ENCODE measurements at places on chromosomes 6 and 20.

- DNase-seq, result no peak
These were observed 121.6 kb downstream of the ADGRB3 start for GRCh38 chr6:68756454-68757375.

DNA sequence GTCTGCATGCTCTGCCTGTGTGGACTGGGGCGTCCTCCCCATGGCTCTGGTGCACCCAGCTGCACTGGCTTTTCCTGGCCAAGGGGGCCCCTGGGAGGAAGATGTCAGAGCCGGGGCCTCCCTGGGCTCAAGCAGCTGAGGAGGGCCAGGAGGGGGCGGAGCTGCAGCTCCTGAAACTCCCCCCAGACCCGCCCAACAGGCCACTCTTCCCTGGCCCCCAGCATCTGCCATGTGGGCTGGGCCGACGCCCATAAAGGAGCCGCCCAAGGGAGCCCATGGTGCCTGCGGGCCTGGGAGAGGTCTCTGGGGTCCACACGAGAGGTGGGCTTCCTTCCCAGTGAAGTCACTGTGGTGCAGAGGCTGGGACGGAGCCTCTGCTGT lies 4.0 kb downstream of the RBBP8NL start:
- no peak for DNase-seq

GRCh38 chr6:152680151-152680550 lies 17.5 kb upstream of the MYCT1 start:
- no peak for DNase-seq

- DNase-seq, result no peak
These were observed 738.1 kb downstream of the HDGFL1 start for GRCh38 chr6:23307516-23307915.

DNA sequence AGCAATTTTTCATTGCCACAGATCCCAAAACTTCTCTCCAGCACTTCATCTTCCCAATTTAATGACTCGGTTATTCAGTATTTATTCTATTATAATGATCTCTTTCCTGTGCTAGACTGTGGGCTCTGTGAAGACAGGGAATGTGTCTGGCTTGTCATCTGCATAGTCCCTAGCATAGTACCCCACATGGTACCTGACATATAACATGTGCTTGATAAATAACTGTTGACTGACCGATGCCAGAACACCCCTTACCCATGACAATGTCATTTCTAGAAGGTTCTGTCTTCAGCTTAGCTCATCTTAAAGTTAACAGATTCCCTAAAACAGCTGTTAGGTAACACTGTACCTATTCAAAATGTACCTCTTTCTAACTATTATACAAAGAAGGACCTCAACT lies 3.6 kb downstream of the PXMP4 start:
- DNase-seq, result no peak

DNA sequence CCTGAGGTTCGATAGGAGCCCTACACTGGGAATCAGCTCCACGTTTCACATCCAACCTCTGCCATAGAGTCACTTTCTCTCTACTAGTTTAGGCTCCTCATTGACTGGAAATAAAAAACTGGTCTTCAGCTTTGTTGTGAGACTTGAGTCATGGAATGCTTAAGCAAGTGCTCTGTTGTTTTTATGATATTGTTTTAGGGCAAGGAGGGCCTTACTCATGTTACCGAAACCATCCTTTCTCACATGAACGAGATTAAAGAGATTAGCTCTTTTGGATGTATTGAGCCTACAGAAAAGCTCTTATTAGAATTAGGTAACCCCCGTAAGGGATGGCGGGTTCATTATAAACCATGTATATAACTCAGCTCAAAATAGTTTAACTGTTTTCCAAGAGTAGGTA lies 6.9 kb upstream of the MOCS1 start:
- DNase-seq, result no peak

DNA sequence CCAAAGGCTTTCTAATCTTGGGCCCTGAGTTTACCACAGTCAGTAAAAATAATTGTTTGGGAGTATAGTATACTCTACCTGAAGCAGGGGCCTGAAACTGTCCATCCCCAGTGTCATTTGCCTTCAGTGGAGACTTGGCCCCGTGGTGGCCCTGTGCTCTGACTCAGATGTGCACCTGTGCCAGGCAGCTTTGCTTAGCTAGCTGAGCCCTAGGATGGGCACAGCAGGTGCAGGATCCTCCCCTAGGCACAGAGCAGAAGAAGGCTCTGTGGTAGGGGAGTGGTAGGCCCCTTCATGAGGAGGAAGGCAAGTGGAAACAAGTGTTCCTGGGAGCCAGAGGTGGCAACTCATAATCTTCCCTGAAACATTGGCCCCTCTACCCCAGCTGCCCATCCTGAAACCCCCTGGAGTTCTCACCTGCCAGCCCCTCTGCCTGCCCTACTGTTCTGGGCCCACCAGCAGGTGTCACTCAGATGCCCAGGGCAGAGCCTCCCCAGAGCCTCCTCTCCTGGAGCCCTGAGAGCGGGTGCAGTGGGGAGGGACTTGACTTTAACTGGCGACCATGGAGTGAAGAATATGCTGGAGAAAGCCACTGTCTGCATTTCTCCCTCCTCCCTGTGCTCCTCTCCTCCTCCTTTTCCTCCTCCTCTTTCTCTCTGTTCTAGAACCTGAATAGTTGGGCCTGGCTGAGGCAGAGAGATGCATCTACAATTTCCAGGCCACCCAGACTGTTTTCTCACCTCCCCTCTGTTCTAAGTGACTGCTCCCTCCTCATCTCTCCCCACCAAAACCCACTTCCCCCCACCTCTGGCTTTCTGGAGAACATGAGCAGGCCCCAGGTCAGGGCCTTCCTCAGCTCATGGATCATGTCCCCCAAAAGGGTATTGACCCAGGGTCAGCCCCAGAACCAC lies 2.9 kb downstream of the CPNE5 start:
- DNase-seq, result no peak

DNA sequence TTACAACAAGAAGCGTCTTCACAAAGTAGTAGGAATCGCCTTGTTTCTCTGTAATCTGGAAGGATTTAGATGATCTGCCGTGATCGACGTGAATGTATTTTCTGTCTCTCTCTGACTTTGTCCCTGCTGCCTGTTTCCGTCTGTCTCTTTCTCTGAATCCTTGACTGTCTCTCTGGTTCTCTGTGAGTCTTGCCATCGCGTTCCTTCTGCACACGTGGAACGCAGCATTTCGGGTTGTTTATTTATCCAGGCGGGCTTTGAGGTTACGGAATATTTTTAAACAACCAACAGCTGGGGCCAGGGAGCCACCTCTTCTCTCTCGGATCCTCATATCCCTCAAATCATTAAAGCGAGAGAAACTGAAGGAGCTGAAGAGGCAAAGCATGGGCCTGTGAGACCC lies 215.9 kb downstream of the ZDHHC14 start:
- no peak for DNase-seq

DNA sequence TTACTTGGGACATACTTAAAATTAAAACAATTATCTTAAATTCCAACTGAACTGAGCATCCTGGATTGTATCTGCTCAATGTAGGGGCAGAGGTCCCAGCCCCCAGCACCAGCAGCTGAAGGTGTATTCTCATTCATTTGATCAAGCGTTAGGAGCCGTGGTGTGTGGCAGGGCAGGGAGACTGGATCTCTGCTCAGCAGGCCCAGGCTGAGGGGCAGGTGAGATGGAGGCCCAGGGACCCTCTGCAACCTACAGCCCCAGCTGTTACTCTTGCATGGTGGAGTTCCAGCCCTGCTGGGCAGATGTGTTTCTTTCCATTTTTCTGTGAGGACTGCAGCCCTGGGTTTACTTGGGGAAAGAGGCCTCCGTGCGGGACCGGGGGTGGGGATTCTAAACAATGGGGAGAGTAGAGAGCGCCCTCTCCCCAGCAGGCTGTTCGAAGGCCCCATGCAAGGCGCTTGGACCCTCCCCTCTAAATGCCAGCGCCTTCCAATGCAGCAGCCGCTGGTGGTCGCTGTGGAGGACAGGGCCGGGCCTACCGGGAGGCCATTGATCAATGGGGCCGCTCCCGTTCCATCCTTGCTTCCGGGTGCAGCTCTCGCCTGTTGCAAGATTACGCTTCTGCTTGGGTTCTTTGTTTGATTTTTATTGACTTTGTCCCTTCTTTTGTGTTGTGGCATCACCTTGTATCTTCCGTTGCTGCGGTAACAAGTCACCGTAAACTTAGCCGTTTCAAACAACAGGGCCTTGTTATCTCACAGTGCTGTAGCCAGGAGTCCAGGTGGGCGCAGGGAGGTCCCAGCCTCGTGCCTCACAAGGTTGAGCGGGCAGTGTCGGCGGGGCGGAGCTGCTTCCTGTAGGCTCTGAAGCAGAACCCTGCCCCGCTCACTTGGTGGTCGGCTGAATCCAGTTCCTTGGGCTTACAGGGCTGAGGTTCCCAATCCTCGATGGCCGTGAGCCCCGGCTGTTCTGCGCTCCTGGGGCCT lies 134.8 kb upstream of the PHACTR3 start:
- DNase-seq, result no peak

- no peak for DNase-seq
These were observed 1.9 kb upstream of the TPD52L2 start for GRCh38 chr20:63863021-63863797.

- DNase-seq, result peak; percentile 76
These were observed 127.5 kb downstream of the PKHD1 start for GRCh38 chr6:51959744-51960383.

DNA sequence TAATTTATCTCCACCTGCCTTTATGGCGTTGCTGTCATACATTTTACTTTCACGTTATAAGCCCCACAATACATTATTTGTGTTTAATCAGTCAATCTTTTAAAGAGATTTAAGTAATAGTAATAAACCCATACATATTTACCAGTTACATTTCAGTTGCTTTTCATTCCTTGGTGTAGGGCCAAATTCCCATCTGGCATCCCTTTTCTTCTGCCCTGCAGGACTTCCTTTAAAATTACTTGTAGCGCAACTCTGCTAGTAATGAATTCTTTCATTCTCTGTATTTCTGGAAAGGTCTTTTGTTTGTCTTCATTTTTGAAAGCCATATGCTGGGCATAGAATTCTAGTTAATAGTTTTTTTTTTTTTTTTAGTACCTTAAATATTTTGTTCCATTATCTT lies 24.9 kb downstream of the ZNF334 start:
- DNase-seq, result no peak

GRCh38 chr20:48959899-48960550 lies 38.5 kb downstream of the ARFGEF2 start:
- DNase-seq, result no peak

DNA sequence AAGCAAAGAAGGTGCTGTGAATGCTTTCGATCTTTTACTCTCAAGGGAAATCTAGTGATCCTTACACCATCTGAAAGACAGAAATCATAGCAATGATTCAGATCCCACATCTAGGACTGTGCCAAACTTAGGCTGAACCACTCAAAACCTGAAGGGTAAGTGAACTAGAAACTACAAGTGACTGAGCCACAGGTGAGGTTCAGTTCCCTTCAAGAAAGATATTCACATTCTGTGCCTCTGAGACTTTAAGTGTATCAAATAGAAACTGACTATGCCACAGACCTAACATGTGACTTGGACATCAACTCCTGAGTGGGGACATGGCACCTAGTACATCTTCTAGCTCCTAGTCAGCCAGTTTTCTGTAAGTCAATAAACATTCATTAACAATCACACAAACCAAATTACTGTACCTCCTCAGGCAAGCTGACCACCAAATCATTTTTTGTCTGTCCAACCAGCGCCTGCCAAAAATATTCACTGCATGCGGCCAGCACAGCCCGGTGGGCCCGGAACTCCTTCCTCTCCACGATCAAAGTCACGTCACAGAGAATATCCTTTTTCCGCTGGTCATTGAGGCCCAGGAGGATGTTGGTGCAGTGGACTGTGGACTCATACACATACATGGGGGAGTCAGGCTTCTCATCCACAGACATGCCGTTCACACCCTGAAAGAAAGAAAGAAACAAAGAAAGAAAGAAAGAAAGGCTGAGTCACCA lies 114.1 kb downstream of the GJA10 start:
- DNase-seq, result no peak

- no peak for DNase-seq
These were observed 71.9 kb upstream of the SULF2 start for GRCh38 chr20:47857187-47857568.

DNA sequence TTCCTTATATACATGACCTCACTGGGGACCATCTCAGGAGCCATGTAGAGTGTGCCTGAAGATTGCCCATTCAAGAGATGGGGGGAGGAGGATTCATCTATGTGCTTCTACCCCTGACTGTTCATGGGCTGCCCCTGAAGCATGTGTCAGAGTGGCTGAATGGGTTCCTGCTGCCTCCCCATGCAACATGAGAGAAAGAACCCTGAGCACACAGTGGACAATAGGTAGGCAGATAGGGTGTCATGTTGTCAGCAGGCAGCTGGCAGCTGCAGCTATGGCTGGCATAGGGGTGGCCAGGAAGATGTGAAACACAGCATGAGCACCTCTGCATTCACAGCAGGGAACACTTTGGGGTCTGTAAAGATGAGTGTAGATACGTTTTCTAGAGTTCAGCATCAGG lies 208.4 kb upstream of the CNR1 start:
- no peak for DNase-seq

DNA sequence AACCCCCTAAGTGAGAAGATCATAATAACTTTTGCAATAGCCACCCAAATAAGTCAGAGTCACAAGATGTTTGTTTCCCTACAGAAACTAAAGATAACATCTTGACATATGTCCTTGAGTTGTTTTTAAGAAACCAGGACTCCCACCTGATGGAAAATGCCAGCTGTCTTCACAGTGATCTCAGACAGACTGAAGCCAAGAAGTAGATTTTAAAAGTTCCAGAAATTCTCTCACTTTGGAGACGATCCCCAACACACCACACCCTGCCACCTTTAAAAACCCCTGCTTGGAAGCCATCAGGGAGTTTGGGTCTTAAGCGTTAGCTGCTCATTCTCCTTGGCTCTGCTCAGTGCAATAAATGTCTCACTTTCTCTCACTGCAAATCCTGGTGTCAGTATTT lies 63.0 kb downstream of the GPR6 start:
- no peak for DNase-seq

DNA sequence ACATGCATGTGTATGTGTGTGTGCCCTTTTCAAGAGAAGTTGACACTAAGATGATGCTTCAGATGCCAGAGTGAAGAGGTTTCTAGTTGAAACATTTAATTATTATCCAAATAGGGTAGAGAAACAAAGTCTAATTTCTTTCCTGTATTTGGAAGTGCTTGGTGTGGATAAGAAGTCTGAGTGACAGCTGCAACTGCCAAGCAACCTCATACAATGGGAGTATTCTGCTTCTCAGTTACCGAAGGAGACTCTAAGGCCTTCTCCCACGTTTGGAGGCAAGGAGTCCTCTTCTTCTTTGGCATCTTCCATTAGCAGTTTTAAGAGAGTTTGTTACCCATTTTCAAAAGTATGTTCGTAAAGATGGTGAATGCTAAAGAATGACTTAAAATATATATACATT lies 82.4 kb downstream of the HDGFL1 start:
- no peak for DNase-seq

GRCh38 chr6:34523441-34524206 lies 32.5 kb downstream of the SPDEF start:
- no peak for DNase-seq

DNA sequence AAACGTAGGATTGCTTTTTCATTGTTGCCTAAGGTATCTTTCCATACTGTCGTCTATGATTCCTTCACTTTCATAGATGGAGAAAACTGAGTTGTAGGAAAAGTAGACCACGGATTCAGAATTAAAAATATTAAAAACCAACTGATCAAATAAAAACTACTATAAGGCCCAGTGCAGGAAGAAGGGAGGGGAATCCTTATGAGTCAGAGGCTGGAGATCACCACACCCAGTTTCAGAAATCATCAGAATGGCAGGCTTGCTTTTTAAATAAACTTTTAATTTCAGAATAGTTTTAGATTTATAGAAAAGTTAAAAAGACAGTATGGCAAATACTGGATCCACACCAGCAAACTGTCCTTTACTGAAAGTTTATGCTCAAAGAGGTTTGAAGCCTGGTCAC lies 32.0 kb upstream of the POPDC3 start:
- no peak for DNase-seq

- DNase-seq, result no peak
These were observed 47.9 kb upstream of the RNF8 start for GRCh38 chr6:37305841-37306425.

- no peak for DNase-seq
These were observed 32.5 kb upstream of the NKAIN2 start for GRCh38 chr6:123771126-123771525.
